Activated T-helper 17 cell treated with anti-CD3 and anti-CD28 coated beads, Interleukin-2, amount 50 U/mL, for 72 hours (primary cell): ENCODE measurements at places on chromosomes 12 and 14. TPM values are rescaled to one million over a fixed set of nuclear protein-coding genes. Genes with fewer than 3 reads are reported as not detected.

Gene GZMH
- 3.7 TPM for total RNA-seq

Gene FOXN4
- not detected for total RNA-seq

Gene NELL2
- 12.8 TPM for total RNA-seq

Gene COQ10A
- total RNA-seq: 9.7 TPM

Gene DIO2
- 1.5 TPM for total RNA-seq

Gene APOLD1
- total RNA-seq: 42.2 TPM

Gene GPR65
- 15.0 TPM for total RNA-seq

DNA sequence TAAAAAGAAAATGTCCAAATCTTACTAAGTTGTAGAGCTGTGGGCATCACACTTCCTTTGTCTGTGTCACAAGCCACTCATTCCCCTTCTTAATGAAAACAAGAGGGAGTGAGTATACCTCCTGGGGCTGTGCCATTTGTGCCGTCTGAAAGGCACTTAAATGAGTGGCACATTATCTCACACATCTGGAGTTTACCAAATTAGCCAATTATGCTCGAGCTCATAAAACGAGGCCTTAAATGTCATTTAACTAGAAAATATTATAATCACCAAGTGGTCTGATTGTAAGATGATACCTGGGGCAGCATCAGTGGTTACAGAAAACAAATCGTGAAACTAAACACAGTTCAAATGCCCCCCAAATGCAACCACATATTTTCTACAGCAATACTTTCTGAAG is 146.1 kb downstream of the PAX9 start:
- ATAC-seq: no peak

GRCh38 chr14:24117179-24117578 is 2.4 kb upstream of the NRL start:
- ATAC-seq: no peak

- no peak for ATAC-seq
Observed at GRCh38 chr12:22473212-22473611, 71.1 kb downstream of the C2CD5 start.

DNA sequence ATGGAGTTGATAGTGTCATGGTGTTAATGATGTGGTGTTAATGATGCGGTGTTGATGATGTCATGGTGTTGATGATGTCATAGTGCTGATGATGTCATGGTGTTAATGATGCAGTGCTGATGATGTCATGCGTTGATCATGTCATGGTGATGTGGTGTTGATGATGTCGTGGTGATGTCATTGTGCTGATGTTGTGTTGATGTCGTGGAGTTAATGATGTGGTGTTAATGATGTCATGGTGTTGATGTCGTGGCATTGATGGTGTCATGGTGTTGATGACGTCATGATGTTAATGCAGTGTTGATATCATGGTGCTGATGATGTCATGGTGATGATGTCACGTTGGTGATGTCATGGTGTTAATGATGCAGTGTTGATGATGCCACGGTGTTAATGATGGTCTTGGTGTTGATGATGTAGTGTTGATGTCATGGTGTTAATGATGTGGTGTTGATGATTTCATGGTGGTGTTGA is 49.1 kb upstream of the RIMBP2 start:
- ATAC-seq: no peak

GRCh38 chr14:44940211-44940610 is 21.5 kb downstream of the KLHL28 start:
- ATAC-seq: no peak
